Right lung (tissue), 10 donors: ENCODE measurements at places on chromosomes 2 and 18. TPM values are rescaled to one million over a fixed set of nuclear protein-coding genes. Genes with fewer than 3 reads are reported as not detected.

GRCh38 chr18:37424507-37424906 is 141.1 kb downstream of the CELF4 start:
- no peak for DNase-seq

The FBXO36 gene
- 5.3 TPM for polyA plus RNA-seq

DNA sequence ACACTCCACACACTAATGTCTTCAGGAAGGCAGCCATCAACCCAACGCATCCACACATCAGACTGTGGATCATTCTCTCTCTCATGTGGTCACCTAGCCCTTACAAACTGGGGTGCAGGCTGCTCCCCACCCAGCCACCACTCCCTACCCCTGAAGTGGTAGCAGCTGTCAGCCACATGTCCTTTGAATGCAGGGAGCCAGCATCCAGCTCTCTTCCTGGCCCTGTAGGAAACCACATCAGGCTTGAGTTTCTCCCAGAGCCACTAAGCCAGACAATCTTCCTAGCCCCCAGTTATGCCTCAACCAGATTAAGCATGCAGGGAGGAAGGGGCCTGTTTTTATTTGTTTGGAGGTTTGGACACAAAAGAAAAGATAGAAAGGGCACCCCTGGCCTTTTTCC is 52.8 kb upstream of the SPP2 start:
- no peak for DNase-seq

GRCh38 chr2:45497355-45497754 is 113.7 kb downstream of the SRBD1 start:
- DNase-seq: no peak

GRCh38 chr2:238404406-238405216 is 22.1 kb upstream of the ASB1 start:
- no peak for DNase-seq

DNA sequence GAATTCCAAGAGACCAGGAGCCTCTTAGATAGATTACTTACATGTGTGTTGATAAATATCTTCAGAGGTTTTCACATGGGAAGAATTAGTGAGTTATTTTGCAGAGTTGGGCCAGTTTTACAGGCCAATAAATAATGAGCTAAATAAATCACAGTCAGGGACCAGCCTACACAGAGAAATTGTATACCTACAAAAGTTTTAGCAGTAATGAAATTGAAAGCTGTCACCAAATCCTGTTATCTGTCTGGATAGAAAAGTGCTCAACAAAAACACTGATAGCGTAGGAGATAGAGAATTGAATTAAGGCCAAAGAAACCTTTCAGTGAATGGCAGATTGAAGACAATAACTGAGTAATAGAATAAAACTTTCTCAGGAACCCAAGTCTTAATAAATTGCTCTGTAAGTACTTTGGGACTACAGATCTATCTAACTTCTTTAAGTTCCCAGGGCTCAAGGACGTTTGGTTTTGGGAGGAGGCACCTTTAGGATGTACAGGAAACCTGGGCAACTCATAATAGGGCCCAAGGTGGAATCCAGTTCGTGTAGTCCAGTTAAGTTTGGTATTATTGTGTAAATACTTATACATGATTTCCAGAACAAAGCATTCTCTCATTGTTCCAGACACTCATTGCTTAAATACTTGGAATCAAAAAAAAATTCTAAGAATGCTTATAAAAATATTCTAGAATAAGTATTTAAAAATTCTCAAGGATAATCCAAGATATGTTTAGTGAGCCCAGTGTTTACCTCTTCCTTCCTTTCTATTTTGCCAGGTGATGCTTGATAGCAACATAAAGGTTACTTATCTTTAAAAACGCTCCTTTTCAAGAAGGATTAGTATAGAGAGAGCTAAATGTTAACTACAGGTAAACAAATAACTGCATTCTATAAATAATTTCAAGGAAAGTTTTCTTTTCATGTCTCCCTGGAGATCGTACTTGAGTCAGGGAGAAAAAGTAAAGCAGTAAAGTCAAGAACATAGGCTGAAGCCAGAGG is 134.5 kb downstream of the NCKAP5 start:
- no peak for DNase-seq

- no peak for DNase-seq
Observed at GRCh38 chr2:189533288-189534035, 47.1 kb downstream of the SLC40A1 start.

GRCh38 chr2:217593732-217594131 is 409.1 kb downstream of the TNS1 start:
- DNase-seq: no peak

The DSG1 gene
- not detected for polyA plus RNA-seq

DNA sequence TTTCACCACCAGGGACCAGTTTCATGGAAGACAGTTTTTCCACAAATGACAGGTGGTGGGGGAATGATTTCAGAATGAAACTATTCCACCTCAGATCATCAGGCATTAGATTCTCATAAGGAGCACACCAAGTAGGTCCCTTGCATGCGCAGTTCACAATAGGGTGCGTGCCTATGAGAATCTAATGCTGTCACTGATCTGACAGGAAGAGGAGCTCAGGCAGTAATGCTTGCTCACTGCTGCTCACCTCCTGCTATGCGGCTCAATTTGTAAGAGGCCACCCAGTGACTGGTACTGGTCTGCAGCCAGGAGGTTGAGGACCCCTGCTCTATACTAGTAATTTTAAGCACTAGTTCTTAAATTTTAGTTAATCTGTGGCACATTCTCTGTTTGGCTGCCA is 107.8 kb downstream of the IKZF2 start:
- no peak for DNase-seq

DNA sequence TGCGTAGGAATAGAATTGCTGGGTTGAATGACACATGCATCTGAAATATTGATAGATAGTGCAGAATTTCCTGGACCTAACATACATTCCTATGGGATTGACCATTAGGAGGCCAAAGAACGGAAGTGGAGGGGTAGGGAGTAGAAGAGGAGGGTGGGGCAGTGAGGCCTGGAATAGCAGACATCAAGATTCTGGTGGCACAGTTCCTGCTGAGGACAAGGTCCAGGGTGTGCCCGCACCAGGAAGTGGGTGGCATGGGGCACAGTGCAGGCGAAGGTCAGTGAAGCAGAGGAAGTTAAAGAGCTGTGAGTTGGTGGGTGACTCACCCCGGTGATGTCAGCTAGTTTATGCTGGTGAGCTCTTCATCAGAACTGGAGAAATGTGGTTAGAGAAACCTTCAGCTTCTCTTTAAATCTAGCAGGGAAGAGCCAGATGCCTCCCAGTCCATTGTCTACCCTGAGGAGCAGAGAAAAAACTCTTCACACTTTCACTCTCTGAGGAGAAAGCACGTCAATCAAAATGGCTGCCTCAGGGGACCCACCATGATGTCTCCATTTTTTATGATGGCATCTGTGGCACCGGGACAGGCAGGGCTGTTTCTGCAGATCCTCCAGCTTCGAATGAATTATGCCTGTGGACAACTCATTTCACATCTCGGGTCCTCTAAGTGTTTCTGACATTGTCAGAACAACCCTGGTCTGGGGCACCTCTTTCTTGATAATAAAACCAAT is 55.9 kb upstream of the CTLA4 start:
- no peak for DNase-seq

DNA sequence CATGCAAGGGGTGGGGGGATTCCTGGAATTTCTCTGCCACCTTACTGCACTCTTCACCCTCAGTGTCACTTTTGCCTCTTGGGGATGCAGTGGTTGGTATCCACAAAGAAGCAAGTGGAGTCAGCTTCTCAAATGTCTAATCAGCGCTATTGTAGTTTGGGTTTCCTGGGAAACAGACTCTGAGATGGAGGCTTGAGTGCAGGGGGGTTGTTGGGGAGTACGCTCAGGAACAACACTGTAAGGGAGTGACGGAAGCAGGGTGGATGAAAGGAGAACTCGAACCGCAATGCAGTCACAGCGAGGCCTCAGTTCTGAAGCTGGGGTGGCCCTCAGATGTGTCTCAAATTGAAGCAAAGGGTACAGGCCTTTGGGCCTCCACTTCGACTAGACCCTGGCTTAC is 73.6 kb upstream of the EPC2 start:
- DNase-seq: no peak

- no peak for DNase-seq
Observed at GRCh38 chr2:148596018-148596417, 48.5 kb upstream of the EPC2 start.

- DNase-seq: no peak
Observed at GRCh38 chr2:224646242-224646846, 61.2 kb upstream of the CUL3 start.

The CXCR1 gene
- polyA plus RNA-seq: 0.13 TPM

The VAMP8 gene
- 68.1 TPM for polyA plus RNA-seq

DNA sequence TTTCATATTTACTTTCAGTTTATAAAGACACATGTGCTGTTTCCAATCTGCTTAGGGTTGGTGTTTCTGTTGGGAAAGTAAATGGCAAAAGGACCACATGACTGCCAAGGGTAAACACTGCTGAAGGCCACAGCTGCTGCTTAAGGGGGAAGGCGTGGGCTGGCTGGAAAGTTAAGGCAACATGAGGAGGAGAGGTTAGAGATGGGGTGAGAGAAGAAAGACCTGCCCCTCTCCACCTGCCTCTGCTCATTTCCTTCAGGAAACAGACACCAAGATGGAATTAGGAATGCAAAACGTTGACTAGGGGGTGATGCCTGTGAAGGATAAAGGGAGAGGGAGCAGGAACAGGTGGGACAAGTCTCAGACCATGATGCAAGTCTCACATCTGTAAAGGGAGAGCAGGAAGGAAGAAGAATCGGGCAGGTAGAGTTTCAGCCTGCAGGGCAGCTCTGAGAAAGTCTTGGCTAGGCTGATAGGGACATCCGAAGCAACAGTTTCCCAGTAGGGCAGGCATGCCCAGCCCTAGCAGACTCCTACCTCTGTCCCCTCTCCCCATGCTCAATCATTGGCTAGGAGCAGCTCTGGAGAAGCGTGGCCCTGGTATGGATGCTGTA is 86.0 kb downstream of the CDC42EP3 start:
- no peak for DNase-seq

- no peak for DNase-seq
Observed at GRCh38 chr18:56890632-56891031, 239.5 kb downstream of the WDR7 start.

DNA sequence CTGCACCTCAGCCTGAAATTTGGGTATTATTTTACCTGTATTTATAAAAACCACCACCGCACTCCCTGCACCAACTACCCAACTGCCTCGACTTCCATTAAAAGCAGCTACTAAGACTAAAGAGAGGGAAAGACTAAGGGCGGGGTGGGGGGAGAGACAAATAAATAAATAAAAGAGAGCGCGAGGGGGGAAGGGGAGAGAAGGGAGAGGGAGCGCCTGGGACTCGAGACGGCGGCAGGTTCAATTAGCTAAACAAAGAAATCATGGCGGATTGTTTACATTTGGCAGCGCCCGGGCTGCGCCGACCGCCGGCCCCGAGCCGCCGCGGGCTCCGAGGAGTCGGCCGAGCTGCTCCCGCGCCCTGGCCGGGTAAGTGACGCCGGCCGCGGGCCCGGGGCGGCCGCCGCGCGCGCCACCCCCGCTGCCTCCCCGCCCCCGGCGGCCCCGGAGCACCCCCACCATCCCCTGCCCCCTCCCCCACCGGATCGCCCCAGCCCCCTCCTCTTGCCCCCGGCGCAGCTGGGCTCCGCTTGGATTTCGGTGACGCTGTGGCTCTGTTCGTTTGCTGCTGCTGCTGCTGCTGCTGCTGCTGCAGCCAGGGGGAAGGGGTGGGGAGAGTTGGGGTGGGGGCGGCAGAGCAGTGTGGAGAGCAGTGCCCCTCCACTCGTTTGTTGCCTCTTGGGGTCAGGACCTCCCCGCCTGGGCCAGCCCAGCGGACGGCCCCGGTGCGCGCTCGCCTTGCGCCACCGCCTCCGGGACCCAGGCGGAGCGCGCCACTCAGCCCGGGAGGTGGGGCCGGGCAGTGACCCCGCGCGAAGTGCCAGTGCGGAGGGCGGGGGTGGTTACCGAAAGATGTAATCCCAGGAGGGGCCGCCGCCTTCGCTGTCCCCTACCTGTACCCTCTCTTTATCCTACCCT is 187.2 kb upstream of the FANCL start:
- DNase-seq: peak; percentile 33

- no peak for DNase-seq
Observed at GRCh38 chr18:8868779-8869415, 163.5 kb downstream of the MTCL1 start.

- DNase-seq: no peak
Observed at GRCh38 chr2:138811431-138811830, 31.2 kb upstream of the NXPH2 start.

GRCh38 chr2:112821142-112821541 is 15.4 kb downstream of the IL1B start:
- DNase-seq: no peak

The NEU2 gene
- polyA plus RNA-seq: not detected

DNA sequence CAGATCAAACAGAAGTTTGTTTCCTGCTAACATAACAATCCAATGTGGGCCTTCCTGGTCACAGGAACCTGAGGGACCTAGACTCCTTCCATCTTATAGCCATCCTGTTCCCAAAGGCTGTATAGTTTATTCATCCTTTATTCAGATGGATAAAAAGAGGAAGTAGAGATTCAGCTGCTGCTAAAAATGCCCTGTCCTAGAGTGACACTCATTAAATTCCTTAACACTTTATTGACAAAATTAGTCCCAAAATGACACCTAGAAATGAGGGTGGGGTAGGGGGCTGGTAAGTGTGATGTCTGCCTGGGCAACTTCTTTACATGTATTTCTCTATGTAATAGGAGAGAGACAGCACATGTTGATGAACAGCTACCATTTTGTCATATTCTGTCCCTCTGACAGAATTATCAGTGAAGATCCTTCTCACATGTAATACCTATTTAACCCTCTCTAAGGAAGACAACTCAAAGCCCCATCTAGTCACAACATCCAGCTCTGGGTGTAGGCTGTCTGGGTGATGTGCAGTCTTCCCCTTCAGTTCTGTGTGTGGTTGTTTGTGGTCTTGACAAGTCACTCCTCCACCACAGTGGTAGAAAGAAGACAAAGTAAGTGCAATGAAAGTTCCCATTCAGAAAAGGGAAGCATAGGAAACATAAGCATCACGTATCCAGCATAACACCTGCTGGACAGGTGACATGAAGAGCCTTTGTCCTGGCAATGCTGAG is 253.9 kb upstream of the CNTNAP5 start:
- DNase-seq: no peak

- no peak for DNase-seq
Observed at GRCh38 chr2:28661589-28662001, 90.0 kb upstream of the PPP1CB start.

The RAB11FIP5 gene
- polyA plus RNA-seq: 11.8 TPM

DNA sequence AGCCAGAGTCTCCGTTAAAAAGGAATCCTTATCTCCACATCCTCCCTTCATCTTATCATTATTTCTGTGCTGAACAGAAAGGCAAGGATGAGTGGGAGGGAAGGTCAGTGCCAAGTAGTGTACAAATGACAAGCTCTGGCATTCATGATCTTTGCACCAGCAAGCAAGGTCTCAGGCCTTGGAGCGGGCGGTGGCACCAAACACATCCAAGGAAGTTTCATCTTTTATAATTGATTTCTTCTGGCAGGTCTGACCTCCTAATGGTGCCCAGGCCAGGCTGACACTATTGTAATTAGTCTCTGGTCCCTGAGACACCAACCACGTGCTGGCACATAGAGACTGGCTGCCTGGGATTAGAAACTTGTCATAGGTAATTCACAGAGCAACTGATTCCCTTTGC is 336.6 kb downstream of the EN1 start:
- no peak for DNase-seq
